ENCODE measurements at places on chromosomes 4 and X.
A peak's percentile ranks its signal among the peaks of the same experiment; 100 is the strongest.

DNA sequence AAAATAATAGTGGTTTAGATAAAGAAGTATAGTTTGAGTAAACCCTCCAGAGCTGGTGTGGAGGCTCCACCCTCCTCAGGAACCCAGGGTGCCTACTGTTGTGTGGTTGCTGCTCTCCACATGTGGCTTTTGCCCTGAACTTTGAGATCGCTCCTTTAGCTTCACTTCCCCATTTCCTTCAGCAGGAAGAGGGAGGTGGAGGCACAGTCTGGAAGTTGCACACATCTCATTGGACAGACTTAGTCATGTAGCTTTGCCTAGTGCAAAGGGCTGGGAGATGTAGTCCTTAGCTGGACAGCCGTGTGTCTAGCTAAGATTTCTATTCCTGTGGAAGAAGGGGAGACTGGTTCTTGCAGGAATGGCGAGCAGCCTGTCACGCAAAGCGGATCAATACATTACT is 37.9 kb downstream of the RGS12 start:
- no peak for DNase-seq

DNA sequence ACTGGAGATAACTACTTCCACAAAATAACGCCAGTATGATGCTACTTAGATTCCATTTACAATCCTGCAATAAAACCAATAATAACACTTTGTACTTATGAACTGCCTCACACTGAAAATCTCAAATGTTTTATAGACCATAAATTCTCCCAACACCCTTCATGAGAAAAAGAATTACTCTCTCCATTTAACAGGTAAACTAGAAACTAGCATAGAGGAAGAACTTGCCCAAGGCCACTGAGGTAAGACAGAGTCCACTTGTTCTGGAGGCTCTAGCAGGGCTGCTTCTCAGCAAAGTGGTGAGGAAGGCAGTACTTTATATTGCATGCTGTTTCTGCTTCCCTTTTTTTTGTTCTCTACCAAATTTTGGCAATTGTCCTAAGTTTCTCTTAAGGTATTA is 11.5 kb upstream of the BMP3 start:
- no peak for DNase-seq

DNA sequence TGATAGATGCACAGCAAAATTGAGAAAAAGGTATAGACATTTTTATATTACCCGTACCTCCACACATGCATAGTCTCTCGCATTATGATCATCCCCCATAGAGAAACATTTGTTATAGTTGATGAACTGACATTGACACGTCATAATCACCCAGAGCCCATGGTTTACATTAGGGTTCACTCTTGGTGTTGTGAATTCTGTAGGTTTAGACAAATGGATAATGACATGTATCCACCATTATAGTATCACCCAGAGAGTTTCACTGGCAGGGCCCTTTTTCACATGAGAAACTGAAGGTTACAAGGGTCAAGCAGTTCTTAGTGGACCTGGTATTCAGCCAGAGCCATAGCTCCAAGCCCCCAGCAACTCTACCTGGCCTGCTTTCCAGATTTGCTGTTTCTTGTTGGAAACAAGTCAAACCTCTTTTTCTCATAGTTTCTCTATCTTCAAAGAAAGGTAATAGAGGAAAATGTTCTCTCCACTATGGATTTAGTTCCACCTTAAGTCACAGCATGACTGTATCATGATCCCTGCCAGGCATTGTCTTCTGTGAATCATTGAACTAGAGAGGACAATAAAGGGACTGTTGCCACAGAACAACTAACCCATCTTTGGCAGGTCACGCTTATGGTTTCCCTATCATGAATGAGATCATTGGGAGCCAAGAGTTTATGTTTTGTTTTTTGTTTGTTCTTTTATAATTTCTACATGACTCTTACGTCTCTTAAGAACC is 64.0 kb downstream of the HHIP start:
- DNase-seq, result no peak

DNA sequence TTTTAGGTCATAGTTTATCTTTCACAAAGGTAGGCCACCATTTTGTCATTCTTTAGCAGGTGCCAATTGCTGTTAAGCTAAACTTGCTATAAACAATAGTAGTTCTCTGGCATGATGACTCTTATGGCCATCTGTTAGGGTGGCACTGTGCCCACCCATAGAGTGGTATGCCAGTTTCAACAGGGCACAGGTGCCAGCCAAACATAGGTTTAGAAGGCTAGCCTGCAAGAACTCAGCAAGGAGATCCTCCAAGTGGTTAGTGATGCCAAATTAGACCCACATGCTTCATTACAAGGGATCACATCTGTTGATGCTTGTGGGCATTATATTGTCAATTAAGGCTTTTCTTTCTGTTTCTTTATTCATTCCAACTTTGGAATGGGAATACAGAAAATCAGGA is 204.5 kb downstream of the FMR1NB start:
- DNase-seq, result no peak

GRCh38 chr4:79920163-79920853 is 152.7 kb downstream of the ANTXR2 start:
- DNase-seq, result no peak

DNA sequence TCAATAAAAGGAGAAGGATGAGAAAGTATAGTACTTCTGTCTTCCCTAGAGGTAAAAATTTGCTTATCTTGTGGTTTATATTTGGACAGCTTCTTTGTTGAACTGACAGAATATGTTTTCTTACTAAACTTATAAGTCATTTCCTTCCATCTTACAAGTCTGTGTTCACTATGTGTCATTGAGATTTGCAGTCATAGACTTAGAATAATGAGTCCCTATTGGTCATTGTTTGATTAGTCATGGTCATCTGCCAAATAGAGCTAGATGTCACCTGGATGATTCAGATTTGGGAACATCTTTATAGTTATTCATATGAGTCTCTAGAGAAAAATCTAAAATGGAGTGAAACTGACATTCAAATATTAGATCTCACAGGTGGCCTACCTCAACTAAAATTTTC is 51.5 kb downstream of the SPATA18 start:
- DNase-seq, result no peak

- peak; percentile 55 for DNase-seq
Observed at GRCh38 chr4:73653695-73654106, 33.5 kb upstream of the RASSF6 start.

DNA sequence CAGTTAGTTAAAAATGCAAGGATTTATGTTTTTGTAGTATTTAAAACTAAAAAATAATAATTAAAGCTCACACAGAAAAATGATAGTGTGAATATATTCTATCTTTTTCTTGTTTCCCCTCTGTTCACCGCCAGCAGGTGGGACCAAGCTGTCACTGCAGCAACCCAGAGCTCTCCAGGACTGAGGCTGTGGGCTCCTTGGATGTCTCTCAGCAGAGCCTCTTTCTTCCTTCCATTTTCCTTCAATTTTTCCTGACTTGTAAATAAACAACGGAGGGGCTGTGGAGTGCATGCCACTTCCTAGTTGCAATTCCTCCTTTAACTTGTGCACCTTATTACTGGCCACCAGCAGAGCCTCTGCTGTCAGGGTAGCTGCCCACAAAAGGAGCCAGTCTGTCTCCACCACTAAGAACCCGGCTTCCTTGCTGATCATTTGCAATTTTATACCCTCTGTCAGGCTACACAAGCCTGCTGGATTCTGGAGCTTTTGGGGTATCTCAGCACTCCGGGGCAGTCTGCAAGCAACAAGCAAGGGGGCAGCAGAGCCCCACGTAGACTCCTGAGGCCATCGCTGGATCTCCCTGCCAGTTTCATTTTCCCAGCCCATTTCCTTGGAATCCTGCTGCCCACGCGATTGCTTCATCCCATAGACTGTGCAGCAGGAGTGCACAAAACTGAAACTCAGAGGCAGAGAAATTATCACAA is 1467.4 kb downstream of the C4orf33 start:
- DNase-seq, result peak; percentile 55

- DNase-seq, result no peak
Observed at GRCh38 chr4:146346276-146346675, 131.9 kb downstream of the REELD1 start.

DNA sequence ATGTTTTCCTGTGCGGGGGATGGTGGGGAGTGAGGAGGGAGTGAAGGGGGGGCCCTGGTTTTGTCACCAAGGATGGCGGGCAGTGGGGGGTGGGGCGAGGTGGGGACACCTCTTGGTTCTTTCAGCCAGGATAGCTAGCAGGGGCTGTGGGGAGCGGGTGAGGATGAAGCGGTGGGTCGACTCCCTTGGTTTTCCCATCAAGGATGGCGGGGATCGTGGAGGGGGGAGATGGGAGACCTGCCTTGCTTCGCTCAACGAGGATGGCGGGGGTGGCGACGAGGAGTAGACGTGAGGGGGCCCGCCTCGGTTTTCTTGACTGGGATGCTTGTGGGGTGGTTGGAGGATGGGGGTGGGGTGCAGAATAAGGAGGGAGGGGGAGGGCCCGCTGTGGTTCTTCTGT is 643 bp downstream of the FHL1 start:
- peak; percentile 32 for DNase-seq

- no peak for DNase-seq
Observed at GRCh38 chr4:27861802-27862201, 1001.2 kb downstream of the STIM2 start.

DNA sequence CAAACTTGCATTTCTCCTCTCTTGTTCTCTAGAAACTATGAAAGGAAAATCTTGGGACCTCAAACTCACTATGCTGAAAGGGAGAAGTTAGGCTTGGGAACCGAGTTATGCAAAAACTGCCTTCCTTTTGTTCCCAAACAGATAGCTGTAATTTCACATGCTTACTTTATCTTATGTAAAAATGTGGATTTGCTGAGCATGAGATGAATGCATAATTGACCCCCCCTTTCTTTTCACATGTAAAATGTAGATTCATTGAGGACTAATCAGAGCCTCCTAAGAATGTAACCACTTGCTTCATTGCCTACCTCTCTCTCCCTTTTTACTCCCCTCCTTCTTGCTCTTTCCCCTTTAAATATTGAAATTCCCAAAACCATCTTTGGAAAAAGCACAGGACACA is 18.0 kb downstream of the TBC1D9 start:
- DNase-seq, result no peak

- DNase-seq, result no peak
Observed at GRCh38 chr4:47088298-47088697, 56.9 kb downstream of the GABRB1 start.

GRCh38 chrX:29728639-29729038 is 486.7 kb upstream of the MAGEB2 start:
- DNase-seq, result no peak

- no peak for DNase-seq
Observed at GRCh38 chr4:152104356-152104755, 343.5 kb upstream of the GATB start.

DNA sequence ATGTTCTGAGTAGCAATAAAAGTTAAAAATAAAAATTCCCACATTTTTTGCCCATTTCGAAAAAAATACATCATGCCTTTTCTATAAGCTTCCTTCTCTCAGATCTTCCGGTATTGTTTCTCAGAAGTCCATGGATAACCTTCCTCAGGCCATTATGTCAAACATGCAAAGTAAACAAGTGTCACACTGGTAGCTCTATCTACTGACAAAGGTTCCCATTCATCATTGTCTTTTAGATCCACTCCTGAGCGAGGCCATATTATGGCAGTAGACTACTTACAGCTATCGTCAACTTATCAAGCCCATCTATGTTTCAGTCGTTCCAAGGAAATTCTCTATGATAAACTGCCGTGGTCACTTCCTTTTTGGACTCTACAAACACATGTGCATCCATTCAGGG is 1068.2 kb downstream of the GLUD2 start:
- DNase-seq, result no peak

- no peak for DNase-seq
Observed at GRCh38 chr4:73451981-73452747, 16.1 kb downstream of the AFP start.

GRCh38 chr4:7559741-7560395 is 125.1 kb upstream of the PSAPL1 start:
- no peak for DNase-seq

DNA sequence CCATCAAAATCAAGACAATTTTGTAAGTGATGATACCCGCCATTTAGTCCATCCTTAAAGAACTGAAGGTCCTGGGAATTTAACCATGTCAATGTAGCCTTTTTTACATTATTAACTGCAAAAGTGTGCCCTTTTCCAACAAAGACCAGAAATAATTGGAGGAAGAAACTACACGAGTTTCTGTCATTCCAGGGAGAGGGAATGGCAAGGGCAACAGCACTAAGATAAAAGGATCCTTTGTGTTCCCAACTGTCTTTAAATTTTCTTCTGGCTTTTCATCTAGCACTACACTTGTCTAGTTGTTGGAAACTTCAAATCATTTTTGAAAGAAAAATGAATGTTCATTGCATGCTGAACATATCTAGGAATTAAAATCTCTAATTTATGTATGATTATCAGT is 286.2 kb downstream of the GALNTL6 start:
- DNase-seq, result no peak

- peak; percentile 77 for DNase-seq
Observed at GRCh38 chrX:14528629-14529289, 577 bp upstream of the GLRA2 start.

DNA sequence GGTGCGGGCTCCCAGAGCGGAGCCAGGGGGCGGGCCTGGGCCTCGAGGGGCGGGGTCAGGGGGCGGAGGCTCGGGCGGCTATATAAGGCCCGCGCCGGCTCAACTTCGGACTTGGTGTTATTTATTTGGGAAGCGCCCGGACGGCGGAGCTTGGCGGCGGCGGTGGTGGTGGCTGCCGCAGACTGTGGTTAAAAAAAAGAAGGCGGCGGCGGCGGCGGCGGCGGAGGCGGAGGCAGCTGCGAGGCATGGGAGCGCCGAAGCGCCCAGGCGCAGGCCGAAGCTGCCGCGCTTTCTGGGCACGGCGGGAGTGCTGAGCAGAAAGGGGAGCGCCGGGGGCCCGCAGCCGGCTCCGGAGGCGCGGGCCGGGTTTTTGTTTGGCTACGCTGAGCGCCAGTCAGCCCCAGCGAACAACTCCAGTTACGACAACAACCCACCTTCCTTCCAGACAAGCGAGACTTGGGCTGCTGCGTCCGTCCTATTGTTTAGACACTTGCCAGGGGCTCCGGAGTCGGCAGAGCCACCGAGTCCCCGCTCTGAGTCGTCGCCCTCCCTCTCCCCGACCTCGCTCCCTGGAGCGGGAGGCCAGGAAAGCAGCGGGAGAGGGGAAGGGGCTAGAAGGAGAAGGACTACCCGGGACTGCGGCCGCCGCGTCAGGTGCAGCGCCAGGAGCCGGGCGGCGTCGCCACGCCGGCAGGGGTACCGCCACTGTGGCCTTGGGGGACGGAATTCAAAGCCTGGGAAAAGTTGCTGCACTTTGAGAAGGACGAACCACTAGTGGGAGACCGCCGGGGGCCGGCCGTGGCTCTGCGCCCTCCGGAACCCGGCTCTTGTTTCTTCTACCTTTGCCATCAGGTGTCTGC is at the start of gene SLIT2:
Gene SLIT2 (plus strand): TSS at position 110 of the 860 bp plus-strand sequence. CDS start 1,911 bp downstream, outside the sequence.
- DNase-seq, result peak; percentile 90

- DNase-seq, result no peak
Observed at GRCh38 chrX:21559417-21559816, 98.7 kb downstream of the KLHL34 start.

DNA sequence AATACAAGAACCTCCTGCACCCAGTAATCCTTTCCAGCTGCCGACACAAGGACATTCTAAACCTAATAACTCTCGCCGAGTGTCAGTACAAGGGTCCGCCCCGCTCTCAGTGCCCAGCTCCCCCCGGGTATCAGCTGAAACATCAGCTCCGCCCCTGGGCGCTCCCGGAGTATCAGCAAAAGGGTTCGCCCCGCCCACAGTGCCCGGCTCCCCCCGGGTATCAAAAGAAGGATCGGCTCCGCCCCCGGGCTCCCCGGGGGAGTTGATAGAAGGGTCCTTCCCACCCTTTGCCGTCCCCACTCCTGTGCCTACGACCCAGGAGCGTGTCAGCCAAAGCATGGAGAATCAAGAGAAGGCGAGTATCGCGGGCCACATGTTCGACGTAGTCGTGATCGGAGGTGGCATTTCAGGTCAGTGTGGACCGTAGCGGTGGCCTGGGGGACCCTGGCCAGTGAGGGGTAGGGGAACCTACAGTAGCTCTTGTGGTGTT is at the start of gene MAOA:
Gene MAOA (plus strand): TSS at position 295 of the 490 bp plus-strand sequence. CDS start 43 bp downstream, at position 338.
- peak; percentile 27 for DNase-seq

Measured in right hindlimb (tissue), 1 donor.